Tongue (tissue), 3 donors: ENCODE measurements at places on chromosomes 1 and 21.

- no peak for DNase-seq
Measured at GRCh38 chr1:212549503-212550017, 59.0 kb upstream of the ATF3 start.

GRCh38 chr1:225849925-225850324 lies 32.3 kb downstream of the TMEM63A start:
- DNase-seq = no peak

GRCh38 chr1:29646161-29646775 lies 409.9 kb downstream of the PTPRU start:
- DNase-seq = no peak

DNA sequence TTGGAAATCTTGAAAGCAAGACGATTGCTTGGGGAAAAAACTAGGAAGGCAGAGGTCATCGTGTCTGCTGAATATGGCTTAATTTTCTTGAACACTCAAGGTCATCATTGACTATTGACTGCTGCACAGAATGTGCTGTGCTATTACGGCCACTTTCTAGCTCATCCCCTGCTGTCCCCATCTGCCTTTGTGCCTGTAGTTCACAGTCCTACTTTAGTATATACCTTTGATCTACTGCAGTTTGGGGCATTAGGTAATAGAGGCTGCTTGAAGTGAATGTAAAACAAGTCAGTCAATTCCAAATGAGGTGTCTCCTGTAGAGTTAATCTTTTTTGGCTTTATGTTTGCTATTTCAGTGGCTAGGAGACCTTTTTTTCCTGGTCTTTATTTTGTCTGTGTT lies 8.3 kb downstream of the RAB4A start:
- no peak for DNase-seq

DNA sequence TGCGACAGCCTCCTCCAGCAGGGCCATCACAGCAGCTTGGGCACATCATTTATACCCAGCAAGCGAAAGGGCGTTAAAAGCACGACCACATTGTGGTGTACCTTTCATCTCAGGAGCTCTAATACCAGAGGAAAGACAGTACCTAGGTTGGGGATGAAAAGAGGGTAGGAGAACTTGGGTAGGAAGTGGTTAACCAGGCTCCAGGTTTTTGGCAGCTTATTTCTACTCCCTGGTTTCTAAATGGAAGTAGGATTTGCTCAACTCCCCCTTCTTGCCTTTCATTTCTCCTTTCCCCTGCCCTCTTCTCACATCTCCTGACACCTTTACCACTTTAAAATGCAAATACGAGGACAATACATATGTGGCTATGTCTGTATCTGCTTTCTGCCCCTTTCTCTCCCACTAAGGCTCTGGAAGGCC lies 30.2 kb downstream of the FAM177B start:
- DNase-seq = no peak

DNA sequence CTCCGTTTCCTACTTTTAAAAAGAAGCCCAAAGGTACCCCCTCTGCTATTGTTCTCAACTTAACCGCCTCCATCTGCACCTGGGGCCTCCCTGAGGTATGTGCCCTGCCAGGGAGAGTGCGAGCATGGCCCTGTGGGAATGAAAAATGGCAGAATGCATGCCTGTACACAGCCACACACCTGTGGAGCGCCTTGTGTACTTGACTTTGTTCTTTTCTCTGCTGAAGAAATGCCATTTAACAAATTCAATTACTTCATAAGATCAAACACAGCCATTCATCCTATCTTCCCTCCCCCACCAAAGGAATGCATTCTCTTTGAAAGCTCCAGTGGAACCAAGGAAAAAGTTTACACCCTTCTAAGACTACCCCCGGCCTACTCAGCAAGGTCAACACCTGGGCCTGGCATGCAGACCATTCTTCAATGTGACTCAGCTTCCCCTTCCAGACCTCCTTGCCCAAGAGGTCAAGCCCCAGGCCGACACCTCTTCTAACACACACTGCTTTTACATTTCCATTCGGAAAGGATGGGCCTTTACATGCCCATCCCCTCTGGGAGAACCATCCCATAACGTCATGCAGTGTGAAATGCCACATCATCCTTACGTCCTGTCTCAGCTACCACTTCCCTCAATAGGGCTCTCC lies 123.7 kb downstream of the SMYD2 start:
- DNase-seq = peak; percentile 11

GRCh38 chr1:172085317-172085716 lies 244.0 kb downstream of the DNM3 start:
- DNase-seq = peak; percentile 54

GRCh38 chr1:39969531-39970270 lies 14.8 kb downstream of the MFSD2A start:
- no peak for DNase-seq

- DNase-seq = no peak
Measured at GRCh38 chr1:107250169-107250568, 109.3 kb downstream of the NTNG1 start.

GRCh38 chr1:205014783-205015182 lies 28.2 kb upstream of the CNTN2 start:
- DNase-seq = no peak

GRCh38 chr21:40620386-40621145 lies 226.4 kb downstream of the DSCAM start:
- DNase-seq = peak; percentile 15

DNA sequence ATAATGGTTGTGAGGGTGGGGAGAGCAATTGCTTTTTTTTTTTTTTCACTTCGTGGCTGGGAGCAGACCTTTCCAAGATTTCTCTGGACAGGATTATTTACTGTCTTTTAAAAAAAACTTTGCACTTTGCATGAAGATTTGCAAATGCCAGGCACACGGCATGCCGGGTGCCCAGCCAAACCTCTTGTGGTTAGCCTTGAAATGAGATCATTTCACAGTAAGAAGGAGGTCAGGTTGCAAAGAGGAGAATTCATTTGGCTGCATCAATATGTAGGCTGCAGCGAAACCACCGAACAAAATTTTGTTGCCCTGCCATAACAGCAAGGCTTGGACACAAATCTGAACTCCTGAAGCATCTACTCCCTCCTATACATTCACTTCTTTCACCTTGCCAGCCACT lies 36.5 kb upstream of the KCND3 start:
- DNase-seq = no peak

DNA sequence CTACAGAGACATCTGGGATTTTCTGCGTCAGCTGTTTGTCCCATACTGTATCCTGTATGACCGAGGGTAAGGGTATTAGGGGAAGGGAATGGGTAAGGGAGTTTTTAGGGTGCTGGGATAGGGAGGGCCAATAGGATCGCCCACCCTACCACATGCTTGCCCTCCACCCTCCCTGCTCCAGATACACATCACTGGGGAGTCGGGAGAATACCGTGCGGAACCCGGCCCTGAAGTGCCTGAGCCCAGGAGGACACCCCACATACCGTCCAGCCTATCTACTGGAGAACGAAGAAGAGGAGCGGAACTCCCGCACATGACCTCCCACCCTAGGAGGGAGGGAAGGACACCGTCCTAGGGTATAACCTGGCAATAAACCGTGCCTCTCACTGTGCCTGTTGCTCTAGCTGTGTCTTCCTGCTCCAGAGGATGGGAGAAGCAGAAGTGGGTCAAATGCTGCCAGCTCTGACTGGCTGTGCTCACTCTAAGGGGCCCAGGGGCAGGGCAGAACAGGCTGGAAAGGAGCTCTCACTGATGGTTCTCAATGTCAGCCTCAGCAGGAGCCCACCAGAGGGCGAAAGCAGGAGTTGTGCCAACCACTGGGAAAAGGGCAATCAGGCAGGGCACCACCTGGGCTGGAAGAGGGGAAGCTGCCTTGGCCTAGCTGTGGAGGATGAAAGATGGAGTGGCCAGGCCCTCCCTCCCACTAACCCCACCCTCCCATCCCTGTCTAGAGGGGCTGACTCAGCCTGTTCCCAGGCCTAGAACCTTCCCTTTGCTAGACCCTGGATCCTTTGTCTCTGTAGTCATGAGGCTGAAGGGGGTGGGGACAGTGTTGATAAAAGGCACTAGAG lies 440 bp upstream of the LENEP start:
- DNase-seq = no peak

- no peak for DNase-seq
Measured at GRCh38 chr1:169724168-169724567, 9.7 kb downstream of the SELE start.

DNA sequence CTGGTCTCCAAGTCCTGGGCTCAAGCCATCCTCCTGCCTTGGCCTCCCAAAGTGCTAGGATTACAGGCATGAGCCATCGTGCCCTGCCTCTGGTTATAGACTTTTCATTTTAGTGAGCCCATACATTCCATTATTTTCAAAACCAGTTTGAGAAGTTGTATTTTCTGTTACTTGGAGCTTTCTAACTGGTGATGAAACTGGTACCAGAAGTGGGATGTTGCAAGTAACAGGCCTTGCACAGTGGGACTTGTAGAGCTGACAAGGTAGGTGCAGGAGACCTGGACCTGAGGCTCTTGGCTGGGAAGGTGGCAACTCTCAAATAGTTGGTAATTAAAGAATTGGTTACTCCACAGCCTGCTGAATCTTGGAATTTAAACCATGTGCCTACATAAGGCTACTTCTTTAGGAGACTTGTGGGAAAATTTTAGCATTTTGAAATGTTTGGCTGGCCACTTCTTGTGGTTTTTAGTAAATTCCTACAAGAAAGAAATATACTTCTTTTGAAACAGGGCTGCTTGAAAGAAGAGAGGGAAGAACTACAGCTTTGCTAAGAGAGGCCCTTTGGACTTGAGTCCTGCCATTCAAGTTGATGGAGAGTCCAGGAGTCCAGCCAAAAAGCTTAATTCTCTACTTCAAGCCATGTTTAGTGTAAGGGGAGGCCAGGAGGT lies 9.8 kb upstream of the ALPL start:
- no peak for DNase-seq

- no peak for DNase-seq
Measured at GRCh38 chr1:157357111-157357510, 195.2 kb downstream of the FCRL5 start.

DNA sequence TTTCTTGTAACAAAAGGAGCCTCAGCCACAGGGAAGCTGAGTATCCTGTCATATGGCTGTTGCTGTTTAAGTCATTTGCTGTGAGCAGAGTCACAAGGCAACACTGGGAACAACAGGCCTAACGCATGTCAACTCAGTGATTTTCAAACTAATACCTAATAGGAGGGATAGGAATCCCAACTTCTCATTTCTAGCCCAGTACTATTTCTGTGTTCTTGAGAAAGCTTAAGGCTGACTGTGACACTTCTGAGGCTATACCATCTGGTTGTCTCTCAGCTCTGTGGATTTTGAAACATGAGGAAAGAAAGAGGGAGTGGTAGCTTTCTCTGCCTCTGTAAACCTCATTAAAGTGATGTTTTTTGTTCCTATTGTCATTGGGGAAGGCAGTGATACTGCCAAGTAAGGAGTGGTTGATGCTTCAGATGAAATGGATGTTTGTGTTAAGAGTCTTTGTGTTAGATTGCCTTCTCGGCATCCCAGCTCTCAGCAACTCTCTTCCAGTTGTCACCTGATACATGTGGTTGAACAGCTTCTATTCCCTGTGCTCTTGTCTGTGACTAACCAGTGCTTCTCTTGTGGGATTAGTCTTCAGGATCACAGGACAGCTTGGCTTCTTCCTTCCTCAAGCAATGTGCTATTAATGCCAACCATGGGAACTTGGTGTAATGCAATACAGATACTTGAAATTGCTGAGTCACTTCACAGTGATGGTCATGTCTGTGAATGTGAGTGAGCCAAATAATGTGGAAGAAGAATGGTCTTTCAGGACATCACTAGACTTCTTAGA lies 166.8 kb upstream of the IVNS1ABP start:
- DNase-seq = peak; percentile 71

- DNase-seq = no peak
Measured at GRCh38 chr1:185464777-185465176, 147.7 kb upstream of the IVNS1ABP start.

DNA sequence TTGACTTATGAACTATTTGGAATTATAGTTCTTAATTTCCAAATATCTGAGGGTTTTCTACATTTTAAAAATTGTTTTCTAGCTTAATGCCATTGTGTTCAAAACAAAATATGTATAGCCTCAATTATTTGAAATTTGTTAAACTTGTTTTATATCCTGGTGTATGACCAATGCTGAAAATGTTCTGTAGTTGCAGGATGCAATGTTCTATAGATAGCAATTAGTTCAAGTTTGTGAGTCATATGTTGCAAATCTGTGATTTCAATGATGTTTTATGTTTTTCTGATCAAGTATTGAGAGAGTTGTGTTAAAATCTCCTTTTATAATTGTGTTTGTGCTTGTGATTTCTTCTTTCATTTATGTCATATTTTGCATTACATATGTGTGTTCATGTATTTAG lies 517.5 kb downstream of the ADGRL2 start:
- no peak for DNase-seq

GRCh38 chr1:213284626-213285025 lies 233.6 kb downstream of the RPS6KC1 start:
- DNase-seq = no peak
